ENCODE measurements at places on chromosomes 7 and 10.

- no peak for DNase-seq
Measured at GRCh38 chr7:5354460-5355232, 69.0 kb downstream of the TNRC18 start.

GRCh38 chr10:123560301-123561140 is 105.6 kb upstream of the GPR26 start:
- no peak for DNase-seq

GRCh38 chr7:94595717-94596116 is 60.2 kb downstream of the SGCE start:
- no peak for DNase-seq

DNA sequence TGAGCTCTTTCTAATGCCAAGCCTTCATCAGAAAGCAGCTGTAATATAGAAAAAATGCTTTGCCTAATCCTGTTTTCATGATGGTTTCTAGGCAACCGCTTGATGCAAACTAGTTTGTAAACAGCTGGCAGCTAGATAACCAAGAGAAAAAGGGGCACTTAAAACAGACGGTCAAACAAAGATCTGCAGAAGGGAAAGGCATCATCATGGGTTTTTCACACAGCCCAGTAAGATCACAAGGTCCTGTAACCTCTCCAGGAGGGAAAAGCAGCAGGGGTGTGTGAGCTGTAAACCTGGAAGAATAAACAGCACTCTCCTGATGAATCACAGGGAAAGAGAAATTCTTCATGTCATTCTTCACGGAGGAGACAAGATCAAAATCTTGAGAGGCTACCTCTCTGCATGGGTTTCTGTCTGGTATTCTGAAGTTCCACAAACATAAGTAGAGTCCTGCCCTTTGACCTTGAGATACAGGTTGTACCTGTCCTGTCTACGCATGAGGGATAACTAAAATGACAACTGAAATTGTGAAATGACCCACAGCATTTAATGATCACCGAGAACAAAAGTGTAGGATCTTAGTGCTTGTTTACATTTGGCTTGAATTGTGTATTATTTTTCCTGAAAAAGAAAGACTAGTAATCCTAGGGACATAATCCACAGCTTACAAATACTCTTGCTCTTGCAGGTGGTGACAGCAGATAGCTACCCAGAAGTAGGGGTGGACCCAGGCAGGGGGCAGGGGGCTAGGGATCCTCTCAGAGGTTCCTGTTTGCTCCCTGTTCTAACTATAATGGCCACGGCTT is 48.0 kb downstream of the CREB3L2 start:
- DNase-seq, result no peak

GRCh38 chr7:138167869-138168296 is 91.6 kb downstream of the AKR1D1 start:
- no peak for DNase-seq

- no peak for DNase-seq
Measured at GRCh38 chr7:19852192-19852591, 78.8 kb upstream of the TMEM196 start.
